ENCODE measurements at places on chromosomes 16 and 17. TPM values are rescaled to one million over a fixed set of nuclear protein-coding genes. Genes with fewer than 3 reads are reported as not detected.

The HEATR3 gene
- 25.4 TPM for total RNA-seq

The CHRNE gene
- total RNA-seq: 0.14 TPM

The POLR3K gene
- 4.0 TPM for total RNA-seq

The SOX8 gene
- under 0.01 TPM for total RNA-seq

Data from smooth muscle cell of bladder (primary cell).